ENCODE measurements at places on chromosomes 3 and 15.
A peak's percentile ranks its signal among the peaks of the same experiment; 100 is the strongest.

DNA sequence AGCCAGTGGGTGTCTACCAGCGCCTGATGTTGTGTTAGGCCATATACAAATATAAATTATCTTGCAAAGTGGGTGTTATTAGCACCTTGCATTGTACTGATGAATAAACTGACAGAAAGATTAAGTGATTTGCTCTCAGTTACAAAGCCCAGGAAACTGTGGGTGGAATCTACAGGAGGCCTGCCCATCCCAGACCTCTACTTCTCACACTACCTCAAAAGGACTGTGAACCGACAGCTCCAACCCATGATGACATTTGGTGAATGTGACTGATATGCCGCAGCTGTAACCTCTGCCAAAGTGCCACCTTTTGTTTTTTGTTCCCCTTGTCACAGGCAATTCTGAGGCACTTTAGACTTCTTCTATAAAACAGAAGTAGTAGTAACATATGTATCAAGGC lies 43.7 kb upstream of the KCNMB2 start:
- no peak for DNase-seq

GRCh38 chr3:98612587-98612986 lies 19.2 kb upstream of the CPOX start:
- no peak for DNase-seq

DNA sequence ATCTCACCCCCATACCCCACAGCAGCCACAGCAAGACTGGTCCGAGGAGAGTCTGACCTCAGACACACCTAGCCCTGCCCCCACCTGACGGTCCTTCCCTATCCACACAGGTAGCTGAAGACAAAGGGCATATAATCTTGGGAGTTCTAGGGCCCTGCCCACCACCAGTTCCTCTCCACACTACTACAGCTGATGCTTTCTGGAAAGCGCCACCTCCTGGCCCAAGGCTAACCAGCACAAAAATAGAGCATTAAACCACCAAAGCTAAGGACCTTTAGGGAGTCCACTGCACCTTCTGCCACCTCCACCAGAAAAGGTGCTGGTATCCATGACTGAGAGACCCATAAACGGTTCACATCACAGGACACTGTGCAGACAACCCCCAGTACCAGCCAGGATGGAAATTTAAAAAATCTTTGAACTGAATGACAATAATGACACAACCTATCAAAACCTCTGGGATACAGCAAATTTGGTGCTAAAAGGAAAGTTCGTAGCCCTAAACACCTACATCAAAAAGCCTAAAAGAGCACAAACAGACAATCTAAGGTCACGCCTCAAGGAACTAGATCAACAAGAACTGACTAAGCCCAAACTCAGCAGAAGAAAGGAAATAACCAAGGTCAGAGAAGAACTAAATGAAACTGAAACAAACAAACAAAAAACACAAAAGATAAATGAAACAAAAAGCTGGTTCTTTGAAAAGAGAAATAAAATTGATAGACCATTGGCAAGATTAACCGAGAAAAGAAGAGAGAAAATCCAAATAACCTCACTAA lies 122.1 kb upstream of the TPRG1 start:
- peak; percentile 42 for DNase-seq

DNA sequence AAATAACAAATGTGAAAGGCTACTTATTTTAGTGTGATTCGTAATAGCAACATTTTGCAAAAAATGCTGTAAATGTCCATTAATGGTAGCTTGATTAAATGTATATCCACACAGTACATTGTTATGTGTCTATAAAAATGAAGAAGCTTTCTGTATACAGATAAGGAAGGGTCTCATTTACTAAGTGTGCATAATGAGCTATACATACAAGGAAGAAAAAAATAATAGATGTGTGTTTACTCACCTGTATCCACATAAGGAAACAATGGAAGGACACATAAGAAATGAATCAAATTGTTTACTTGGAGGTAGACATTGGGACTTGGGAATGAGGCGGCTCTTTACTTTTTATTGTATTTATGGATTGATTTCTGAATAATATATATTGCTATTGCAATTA lies 34.9 kb downstream of the MED12L start:
- DNase-seq: no peak

- DNase-seq: no peak
These were observed 60.8 kb downstream of the CGGBP1 start for GRCh38 chr3:87997966-87998365.

DNA sequence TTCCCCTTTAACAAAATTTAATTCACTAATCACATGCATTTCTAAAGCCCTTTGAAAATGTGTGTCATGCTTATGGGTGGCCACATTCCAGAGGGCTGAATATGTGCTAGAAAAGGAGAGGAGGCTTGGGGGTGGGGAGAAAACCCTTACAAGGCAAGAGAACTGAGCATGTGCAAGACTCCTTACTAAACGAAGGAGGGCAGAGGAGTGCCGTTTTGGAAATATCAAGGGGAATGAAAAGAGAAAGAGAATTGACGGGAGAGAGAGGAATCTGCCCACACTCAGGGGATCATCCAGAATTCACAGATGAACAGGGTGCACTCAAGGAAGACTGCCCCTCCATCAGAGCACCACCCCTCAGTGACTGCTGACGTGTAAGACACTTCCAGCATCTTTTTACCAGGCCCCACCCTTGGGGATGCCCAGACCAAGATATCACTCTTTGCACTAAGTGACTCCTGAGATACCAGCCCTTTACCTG lies 37.9 kb upstream of the TSC22D2 start:
- no peak for DNase-seq

- DNase-seq: no peak
These were observed 190.7 kb downstream of the TNIK start for GRCh38 chr3:171269542-171269941.

- DNase-seq: no peak
These were observed 620.2 kb downstream of the ZBBX start for GRCh38 chr3:166759736-166760513.

DNA sequence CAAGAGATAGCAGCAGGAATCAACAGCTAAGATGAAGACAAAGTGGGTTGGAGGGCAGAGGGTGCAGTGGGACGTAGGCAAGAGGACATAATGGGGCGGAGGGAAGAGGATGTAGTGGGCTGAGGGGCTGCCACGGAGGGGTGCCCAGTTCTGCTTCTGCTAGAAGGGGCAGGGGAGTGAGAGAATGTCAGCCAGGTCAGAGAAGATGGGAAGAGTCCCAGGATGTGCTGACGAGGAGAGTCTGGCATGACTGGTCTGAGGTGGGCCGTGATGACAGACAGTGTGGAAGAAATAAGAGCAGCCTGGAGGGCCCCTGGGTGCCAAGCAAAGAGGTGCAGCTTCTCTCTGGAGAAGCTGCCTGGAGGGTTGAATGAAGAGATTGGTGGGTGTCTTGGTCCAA lies 4.0 kb downstream of the SPSB4 start:
- DNase-seq: no peak
